Stimulated activated CD4-positive, alpha-beta T cell treated with anti-CD3 and anti-CD28 coated beads, Interleukin-1b, Interleukin-23, amount 100 ng/mL, for 1 hour (primary cell): ENCODE measurements at places on chromosomes 7 and 10.

GRCh38 chr7:112370436-112370835 lies 79.8 kb upstream of the IFRD1 start:
- no peak for DNase-seq

DNA sequence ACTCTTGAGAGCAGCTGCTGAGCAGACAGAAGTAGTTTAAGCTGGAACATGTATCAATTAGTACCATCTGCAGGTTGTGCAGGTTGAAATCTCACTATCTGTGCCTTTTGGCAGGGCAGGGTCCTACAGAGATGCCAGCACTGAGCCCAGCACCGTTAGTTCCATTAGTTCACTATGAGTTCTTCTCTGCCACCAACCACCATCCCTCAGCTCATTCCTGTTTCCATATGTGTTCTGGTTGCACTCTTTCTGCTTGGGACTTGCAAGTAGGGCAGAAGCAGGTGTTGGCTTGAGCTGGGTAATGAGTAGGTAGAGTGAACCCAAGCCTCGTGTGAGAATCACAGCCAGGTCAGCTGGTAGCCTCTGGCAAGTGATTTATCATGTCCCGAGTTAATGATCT lies 2.8 kb downstream of the SMO start:
- DNase-seq = no peak

- no peak for DNase-seq
These were observed 3.0 kb upstream of the PANK1 start for GRCh38 chr10:89648074-89648473.

DNA sequence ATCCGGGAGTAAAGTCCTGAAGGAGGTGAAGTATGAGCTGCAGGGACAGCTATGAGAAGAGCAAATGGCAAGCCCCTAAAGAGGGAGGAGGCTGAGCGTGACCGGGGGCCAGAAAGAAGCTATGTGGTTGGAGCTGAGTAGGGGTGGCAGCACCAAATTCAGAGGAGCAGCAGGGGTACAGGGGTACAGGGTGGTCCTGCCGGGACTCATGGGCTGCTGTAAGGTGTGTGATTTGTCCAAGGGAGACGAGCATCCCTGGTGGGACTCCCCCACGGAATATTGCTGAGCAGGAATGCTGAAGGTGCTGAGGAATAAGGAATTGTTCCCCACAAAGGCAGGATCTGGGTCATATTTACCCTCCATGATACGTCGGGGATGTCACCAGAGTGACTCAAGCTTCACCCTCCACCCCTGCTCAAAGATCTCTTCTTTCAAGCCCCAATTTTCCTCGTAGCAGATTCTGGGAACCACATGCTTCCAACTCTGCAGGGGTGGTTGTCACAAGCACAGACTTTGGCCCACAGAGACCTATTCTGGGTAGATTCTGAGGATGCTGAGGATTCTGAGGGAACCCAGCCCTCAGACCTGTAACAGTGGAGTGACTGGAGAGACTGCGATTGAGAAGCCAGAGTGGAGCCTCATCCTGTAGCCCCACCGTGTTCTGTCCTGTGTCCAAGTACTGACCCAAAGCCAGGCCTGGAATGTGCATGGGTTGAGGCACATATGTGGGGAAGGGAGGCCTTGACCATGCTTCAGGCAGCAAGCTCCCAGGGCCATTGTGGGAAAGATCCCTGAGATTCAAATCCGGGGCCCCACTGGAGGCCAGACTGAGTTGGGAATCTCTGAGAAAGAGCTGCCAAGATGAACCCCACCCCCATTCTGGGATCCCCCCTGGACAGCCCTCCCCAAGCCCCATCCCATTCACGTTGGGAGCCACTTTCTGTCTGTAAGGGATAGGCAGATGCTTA lies 4.2 kb downstream of the SFTPD start:
- DNase-seq = no peak

GRCh38 chr10:84541289-84541637 lies 212.9 kb downstream of the CCSER2 start:
- DNase-seq = no peak

GRCh38 chr7:343864-344607 lies 54.1 kb downstream of the FOXL3 start:
- DNase-seq = no peak

- DNase-seq = no peak
These were observed 471.2 kb downstream of the DNAJB6 start for GRCh38 chr7:157808042-157808441.

DNA sequence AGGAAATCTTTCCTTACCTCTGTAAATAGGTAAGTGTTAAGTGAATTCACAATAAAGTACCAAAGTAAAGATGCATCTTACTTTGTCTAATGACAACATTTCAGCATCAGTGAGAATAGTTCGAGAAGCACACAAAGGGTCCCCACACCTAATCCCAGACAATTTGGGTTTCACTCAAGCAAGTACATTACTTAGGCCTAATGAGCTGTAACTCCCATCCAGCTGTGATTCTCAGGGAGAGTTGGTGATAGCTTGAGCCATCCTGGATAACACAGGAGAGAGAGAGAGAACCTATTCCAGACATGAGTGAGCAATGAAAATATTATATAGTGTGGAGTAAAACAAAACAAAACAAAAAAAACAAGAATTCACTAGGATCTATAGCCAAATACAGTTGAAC lies 149.1 kb upstream of the NRG3 start:
- DNase-seq = no peak

DNA sequence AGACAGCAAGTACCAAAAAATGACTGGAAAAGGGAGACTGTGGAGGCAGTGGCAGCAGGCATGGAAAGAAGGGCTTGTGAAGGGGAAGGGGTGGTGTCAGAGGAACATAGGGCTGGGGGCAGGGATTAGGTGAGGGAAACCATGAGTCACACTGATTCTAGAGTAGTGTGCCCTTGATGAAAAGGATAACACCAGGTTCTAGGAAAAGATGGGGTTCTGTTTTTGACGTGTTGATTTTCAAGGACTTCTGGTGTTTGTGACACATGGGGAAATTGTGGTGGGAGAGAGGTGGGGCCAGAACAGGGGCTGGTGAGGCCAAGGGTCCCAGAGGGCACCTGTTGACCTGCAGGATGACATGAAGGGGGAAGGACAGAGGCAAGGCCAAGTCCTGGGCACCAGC lies 57.1 kb downstream of the FIGNL1 start:
- DNase-seq = no peak

DNA sequence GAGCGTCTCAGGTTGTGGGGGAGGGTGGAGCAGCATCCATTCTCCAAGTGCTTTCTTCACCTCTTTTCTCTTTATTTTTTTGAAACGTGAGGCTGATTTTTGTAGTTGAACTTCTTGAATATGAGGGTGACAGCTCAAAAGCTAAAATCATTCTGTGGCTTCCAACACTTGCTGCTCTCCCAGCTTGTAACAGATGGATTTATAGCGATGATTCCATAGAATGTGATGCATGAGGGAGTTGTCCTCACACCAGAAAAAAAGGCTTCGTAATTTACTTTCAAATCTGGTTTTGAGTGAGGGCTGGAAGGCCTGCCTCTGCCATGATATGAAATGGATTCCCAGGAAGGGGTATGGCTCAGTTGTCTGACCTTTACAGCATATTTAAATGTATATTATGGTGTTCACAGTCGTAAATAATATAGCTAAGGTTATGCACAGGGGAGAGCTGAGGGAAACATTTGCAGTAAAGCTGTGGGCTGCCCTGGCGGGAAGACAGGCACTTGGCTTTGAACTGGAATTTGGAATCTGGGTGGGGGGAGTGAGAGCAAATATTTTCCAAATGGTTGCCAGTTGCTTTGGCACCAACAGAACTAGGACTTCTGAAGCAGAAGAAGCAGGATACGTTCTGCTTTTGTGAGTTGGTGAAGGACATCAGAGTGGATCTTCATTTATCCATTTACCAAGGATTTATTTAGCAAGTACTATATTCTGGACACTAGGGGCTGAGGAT lies 166.7 kb downstream of the SORCS3 start:
- DNase-seq = no peak

GRCh38 chr10:113644185-113645120 lies 19.4 kb downstream of the NRAP start:
- no peak for DNase-seq

- DNase-seq = no peak
These were observed 97.1 kb upstream of the MXI1 start for GRCh38 chr10:110110338-110110737.

GRCh38 chr10:22698941-22699440 lies 15.4 kb downstream of the PIP4K2A start:
- DNase-seq = no peak

DNA sequence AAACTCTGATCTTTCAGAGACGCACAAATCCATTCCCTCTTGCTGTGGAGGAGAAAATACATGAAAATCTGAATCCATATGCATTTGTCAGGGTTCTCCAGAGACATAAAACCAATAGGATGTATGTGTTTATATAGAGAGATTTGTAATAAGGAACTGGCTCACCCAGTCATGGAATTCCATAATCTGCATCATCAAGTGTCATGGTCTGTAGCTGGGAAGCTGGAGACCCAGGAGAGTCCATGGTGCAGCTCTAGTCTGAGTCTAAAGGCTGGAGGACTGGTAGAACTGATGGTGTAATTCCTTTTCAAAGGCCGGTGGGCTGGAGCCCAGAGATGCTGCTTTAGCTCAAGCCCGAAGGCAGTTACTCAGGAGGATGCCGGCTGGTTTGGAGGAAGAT lies 134.0 kb downstream of the TCF7L2 start:
- no peak for DNase-seq

DNA sequence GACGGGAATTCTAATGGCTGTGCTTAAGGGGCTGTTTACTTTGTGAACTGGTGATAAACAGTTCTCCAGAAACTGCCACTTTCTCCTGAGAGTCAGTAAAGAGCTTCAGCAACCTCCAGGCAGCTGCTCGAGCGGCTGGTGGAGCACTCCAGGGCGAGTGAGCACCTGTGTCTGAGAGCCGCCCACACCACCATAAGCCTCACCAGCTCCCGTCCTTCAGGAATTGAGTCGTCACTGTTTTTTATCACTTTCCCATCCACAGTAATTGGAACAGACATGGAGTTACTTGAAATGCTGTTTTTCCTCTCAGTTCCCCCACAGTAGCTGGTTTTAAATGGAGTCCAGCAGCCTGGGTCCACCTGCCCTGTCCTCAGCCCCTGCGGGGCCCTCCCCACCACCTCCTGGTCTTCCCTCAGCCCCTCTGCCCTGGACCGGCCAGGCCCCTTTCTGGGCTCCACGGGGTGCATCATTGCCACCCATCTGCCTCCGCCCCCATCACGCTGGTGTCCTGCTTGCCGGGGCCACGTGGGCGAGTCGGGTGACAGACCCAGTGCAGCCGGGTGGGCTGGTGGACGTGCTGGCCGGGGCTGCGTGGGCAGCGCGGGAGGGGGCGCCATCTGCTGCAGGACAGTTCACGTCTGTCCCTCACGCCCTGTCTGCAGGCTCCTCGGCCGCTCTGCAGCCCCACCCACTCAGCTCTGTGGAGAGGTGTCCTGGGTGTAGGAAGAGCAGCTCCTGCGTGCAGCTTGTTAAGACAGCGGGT lies 56.0 kb downstream of the NKX6-2 start:
- DNase-seq = no peak

- no peak for DNase-seq
These were observed 78.3 kb upstream of the AOAH start for GRCh38 chr7:36802459-36803135.
